Femur (tissue), 1 donor: ENCODE measurements at places on chromosomes 11 and 22.

- no peak for DNase-seq
Observed at GRCh38 chr11:4830346-4830745, 9.2 kb downstream of the OR51F2 start.

DNA sequence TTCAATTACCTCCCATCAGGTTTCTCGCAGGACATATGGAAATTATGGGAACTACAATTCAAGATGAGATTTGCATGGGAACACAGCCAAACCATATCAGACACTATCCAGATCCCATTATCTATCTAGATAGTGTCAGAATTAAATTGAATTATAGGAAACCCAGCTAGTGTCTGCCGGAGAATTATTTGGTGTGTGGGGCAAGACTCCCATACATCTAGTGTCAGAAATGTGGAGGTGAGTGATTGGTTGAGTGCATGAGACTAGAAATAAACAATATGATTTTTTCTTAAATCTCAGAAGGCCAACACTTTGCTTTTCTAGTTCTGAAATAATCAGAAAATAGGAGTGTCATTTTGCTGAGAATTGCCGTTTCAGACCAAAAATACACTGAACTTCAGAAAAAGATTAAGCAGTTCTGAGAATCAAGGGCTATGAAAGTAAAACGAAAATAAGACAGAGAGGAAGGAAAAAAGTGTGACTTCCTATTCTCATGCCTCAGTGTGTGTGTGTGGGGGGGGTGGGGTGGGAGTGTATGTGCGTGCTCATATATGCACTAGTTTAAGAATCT lies 21.3 kb downstream of the CASP12 start:
- DNase-seq: no peak

DNA sequence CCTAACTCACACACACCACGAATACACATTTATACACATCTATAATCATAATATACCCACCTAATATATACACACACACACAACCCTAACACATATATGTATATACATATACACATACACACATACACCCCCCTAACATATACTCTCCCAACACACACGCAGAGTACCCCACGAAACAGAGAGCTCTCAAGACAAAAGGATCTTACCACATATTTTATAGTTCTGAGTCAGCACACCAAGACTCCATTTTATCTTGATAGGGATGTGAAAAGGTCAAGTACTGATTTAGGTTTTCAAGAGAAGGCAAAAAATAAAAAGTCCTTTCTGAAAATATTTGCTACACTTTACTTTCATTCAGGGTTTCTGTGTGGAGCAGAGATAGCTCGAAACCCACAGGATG lies 1207.2 kb downstream of the LRRC4C start:
- no peak for DNase-seq

DNA sequence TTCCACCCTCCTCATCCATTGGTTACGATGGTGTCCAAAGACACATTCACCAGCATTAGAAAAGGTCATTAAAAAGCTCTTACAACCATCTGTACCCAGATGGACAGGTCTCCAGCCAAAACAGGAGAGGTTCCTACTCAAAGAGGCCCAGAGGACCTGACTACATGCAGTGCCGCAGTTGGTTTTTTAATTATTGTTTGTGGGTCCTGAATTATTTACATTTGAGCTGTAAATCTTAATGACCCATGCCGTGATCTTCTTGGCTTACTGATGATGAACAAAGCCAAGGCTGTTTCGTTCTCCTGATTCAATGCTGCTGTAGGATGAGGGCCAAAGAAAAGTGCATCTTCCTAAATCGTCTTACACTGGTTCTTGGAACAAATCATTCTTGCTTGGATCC lies 83.7 kb downstream of the CADM1 start:
- no peak for DNase-seq

- DNase-seq: no peak
Observed at GRCh38 chr11:118527109-118527508, at the start of gene TTC36. TTC36 (plus strand) TSS chr11:118527474; CDS start chr11:118527495, 21 bp downstream.

- no peak for DNase-seq
Observed at GRCh38 chr22:42919199-42919598, 62.1 kb upstream of the ARFGAP3 start.

DNA sequence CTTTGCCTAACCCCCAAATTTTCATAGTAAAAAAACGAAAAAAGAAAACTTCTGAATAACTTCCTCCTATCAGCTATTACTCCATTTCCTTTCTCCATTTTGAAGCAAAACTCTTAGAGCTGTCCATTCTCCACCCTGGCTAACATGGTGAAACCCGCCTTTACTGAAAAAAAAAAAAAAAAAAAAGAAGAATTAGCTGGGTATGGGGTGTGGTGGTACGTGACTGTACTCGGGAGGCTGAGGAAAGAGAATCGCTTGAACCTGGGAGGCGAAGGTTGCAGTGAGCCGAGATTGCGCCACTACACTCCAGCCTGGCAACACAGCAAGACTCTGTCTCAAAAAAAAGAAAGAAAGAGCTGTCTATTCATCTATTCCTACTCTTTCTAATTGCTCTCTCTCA lies 11.3 kb upstream of the NXF1 start:
- DNase-seq: no peak

GRCh38 chr22:27883656-27884350 lies 35.3 kb downstream of the PITPNB start:
- no peak for DNase-seq

GRCh38 chr22:45105281-45105702 lies 58.4 kb upstream of the NUP50 start:
- DNase-seq: no peak

DNA sequence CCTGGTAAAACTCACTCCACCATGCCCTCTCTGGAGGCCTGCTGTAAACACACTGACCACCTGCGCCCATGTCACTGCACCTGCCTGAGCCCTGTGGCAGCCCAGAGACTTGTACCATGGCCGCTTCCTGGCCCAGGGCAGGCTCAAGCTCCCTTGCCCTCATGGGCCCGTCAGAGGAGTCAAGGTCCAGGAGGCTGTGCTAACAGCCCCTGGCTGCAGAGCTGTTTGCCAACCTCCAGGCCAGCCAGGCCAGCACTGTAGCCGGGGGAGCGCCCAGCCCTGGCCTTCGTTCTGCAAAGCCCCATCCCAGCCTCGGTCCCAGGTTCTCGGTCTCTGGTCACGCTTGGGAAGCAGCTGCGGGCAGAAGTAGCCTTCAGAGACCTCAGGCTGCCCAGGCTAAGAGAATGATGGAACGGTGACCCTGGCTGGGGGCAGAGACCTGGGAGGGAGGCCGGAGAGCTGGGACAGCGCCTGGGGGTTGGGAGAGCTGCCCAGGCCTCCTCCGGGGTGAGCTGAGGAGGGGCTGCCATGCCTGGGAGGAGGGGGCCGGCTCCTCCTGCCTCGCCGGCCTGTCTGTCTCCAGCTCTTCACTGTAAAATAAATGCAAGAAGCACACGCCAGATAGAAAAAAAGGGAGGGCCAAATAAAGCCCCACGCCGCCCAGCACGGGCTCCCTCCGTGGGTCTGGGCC lies 11.9 kb upstream of the TCF20 start:
- DNase-seq: no peak

DNA sequence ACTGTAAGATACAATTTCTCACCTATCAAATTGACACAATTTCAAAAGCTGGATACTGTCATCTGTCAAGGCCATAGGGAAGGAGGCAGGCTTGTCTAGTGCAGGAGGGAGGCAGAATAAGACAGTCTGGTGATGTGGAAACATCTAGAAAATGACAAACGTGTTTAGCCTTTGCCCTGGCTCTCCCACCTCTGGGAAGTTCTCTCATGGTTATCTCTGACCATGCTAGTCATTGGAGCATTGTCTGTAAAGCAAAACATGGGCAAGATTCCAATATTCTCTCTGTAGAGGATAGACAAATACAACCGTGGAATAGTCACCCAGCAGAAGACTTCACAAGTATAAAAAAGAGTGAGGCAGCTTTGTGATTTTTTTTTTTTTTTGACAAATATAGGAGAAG lies 9.1 kb upstream of the SERHL2 start:
- DNase-seq: no peak

DNA sequence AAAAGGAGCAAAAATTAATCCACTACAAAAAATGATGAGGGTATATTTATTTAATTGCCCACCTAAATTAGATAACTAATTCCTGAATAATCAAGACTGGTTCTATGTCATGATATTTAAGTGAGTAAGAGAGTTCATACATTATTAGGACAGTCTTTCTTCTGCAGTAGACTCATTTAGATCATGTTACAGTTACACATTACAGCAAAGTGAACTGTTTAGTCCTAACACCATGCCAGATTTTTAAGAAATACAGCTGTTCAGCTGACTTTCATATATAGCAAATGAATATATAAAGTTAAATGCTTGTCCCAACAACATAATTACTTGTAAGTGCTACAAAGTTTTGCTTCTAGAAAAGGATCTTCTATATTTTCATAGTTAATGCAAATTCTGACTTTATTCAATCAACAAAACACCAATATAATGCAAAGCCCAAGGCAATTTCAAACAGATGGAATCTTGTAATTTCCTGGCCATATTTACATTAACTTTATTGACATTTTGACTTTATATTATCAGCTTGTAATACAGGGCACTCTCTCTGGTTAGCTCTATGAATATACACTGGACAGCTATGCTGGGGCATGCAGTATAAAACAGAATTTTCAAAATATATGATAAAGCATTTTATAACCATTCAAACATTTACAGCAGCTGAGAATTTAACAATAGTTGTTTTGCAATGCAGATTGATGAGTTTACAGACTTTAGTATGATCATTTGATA lies 45.7 kb upstream of the TP53AIP1 start:
- DNase-seq: no peak

- DNase-seq: no peak
Observed at GRCh38 chr11:4074266-4074665, 20.3 kb upstream of the RRM1 start.

- DNase-seq: no peak
Observed at GRCh38 chr11:85485902-85486301, 141.2 kb downstream of the DLG2 start.

GRCh38 chr22:35524966-35525686 lies 15.5 kb upstream of the RASD2 start:
- DNase-seq: peak; percentile 68

GRCh38 chr11:100574894-100575769 lies 112.0 kb upstream of the ARHGAP42 start:
- DNase-seq: no peak

- peak; percentile 38 for DNase-seq
Observed at GRCh38 chr22:45638834-45639746, 32.5 kb upstream of the ATXN10 start.

DNA sequence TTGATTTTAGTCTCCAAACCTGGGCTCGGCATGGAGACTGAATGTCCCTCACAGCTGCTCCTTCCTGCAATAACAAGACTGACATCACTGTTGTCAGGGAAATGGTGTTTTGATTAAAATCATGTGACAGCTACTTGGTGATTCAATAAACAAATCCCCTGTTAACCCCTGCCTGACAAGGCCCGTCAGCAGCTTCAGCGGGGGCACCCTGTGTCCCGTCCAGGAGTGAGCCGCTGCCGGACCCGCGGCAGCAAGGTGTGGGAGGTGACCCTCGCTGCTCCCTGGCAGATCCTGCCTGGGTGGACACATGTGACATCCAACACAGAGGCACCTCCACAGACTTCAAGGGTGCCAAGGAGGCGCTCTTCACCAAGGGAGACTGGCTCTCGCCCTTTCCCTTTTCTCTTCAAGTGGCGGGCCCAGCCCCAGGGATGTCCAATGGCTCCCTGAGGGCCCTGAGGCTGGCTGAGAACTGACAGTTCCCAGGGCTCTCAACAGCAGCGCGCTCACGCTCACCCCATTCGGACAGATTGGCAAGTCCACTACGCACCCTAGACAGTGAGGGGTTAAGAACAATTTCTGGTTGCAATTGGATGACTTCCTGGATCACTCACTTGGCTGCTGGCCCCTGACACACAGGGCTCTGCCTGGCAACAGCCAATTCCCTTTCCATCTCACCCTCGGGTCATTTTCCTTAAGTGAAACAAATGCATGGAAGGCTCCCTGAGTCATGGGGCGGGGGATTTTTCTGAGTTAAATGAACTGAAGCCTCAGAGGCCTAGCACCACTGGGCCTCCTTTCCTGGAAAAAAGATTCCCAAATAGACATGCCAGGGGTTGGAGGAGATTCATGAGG lies 30.7 kb downstream of the PPP2R1B start:
- peak; percentile 94 for DNase-seq

DNA sequence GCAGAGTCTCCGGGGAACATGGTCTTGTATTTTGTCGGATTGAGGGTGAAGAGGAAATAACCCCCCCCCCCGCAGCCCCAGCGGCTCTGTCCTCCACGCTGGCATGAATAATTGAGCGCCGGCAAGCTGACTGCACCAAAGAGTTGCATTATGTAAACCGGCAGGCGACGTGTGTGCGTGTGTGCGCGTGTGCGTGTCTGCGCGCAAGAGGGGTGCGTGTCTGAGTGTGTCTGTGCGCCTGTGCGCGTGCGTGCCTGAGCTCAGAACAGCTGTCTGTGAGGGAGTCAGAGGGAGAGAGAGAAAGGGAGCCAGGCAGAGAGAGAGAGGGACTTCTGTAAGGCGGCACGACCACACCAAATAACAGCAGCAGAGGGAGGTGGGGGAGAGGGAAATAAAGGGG lies 94.4 kb downstream of the SCN3B start:
- peak; percentile 68 for DNase-seq
